ENCODE measurements at places on chromosomes 16 and 17.
A peak's percentile ranks its signal among the peaks of the same experiment; 100 is the strongest.

DNA sequence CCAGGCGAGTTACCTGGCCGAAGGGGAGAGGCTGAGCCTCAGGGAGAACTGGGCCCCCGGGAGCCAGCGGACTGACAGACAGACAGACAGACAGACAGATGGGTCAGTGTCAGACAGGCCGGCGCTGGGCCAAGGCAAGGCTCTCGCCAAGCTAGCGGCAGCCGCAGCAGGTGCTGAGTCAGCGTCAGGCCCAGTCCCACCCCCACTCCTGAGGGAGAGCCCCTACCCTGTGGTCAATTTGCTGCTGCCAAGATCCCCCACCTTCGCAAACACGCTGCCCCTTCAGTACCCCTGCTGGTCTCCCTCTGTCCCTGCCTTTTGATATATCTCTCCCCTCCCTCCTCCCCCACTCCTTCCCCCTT, 1.5 kb downstream of the FGF11 start:
- no peak for DNase-seq

DNA sequence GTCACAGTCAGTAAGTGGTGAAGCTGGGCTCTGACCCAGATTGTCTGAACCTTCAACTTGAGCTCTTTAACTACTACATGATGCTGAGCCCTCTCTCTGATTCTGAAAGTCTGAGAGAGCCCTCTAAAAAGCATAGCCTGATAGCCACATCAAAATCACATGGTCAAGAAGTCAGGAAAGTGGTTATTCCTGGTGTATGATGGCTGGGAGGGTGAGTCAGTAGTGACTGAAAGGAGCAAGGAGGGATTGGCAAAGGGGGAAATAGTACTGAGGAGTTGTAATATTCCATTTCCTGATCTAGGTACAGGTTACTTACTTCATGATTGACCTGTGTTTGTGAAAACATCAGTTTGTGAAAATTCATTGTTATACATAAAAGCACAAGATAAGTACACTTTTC, 89.1 kb downstream of the SSH2 start:
- DNase-seq, result no peak

DNA sequence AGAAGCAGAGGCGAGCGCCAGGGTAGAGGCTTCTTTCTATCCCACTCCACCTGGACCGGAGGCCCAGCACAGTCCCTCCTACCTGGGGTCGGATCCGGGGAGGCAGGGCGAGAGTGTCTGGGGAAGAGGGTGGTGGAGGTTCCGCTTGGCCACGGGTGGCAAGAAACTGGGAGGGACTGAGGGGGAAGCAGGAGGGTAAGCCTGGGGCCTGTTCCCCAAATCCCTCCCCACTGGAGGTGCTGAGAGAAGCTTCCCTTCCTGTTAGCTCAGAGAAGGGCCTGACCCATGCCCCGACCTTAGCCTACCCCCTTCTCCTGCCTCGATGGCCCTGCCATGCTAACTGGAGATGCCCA, 1.8 kb upstream of the TPPP3 start:
- no peak for DNase-seq

DNA sequence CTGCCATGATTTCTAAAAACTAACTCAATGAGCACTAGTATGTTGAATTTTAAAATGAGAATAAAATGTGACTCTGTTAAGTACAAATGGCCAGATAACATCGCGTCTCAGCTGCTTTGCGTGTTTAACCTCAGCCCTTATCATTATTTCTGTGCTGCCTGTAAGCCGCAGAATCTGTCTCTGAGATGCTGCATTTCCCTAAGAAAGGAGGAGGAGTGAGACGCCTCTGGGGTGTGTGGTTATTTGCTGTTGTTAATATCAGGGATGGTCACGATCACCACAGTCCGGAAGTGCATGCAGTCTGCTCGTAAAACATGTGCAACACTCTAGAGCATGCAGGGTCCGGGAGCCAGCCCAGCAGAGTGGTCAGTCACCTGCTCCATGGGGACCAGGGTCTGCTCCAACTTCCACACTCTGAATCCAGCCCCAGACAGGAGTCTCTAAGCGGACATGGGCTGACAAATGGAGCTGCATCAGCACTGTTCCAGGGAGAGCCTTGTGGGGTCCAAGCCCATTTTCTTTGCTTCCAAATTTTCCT, 342.5 kb downstream of the MAF start:
- DNase-seq, result no peak

- DNase-seq, result no peak
Observed at GRCh38 chr16:68365167-68365817, 54.5 kb downstream of the PRMT7 start.

GRCh38 chr16:49335828-49336227, 37.8 kb upstream of the C16orf78 start:
- DNase-seq, result no peak

DNA sequence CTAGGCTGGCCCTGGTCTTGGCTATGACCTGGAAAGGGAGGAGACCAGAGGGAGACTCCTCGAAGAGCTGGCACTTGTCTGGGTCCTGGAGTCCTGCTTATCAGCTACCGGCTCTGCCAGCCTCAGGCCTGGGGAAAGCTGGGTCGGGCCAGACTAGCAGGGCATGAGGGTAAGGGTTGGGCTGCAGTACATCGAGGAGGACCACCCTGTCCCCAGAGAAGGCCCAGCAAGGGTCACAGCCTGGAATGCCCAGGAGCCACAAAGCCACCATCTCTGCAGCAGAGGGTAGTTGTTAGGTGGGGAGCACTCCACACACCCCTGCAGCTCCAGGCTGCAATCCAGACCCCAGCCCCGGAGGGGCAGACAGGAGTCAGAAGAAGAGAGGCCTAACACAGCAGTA, 54.0 kb downstream of the SLC6A2 start:
- no peak for DNase-seq

GRCh38 chr16:55501549-55502322, 7.1 kb upstream of the LPCAT2 start:
- DNase-seq, result no peak

DNA sequence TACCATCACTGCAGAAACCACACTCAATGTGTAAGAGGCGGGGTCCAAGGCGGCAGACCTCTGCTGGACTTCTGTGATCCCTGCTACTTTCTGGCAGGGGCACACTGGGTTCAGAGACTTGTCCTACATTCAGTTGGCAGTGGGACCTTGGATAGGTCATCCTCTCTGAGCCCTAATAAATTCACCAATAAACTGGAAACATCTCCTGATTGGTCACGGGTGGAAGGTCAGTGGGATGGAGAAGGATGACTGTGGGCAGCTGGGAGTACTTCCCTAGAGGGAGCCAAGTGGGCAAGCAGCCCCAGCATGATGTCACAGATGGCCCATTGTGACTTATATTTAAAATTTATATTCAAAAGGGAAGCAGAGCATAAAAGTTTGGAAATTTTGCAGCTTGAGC, 49.7 kb downstream of the RNF112 start:
- no peak for DNase-seq

GRCh38 chr16:57356547-57356946, 2.0 kb upstream of the CCL22 start:
- no peak for DNase-seq

- no peak for DNase-seq
Observed at GRCh38 chr17:65449495-65449894, 112.0 kb downstream of the AXIN2 start.

DNA sequence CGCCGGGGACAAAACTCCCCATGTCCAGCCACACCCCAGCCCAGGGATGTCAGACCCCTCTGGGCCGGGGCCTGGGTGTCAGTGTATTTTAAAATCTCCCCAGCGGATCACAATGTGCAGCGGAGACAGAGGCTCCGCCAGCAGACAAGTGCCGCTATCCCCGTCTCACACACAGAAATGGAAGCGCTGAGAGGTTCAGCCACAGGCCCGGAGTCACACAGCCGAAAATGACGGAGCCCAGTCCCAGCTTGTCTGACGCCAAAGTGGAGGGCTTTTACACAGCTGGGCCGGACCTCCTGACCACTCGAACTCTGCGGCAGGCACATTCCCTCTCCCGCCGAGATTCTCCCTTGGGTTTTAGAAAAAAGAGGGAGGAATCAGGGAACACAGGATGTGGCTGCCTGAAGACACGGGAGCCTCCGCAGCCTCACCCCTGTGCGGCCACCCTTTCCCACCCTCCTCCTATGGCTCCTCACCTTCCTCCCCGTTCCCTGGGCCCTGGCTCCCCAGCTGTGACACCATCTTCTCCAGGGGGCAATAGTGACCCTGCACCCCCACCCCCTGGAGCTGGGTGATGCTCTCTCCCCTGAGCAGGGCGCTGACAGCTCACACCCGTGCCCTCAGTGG, 6.8 kb upstream of the OSGIN1 start:
- no peak for DNase-seq

- no peak for DNase-seq
Observed at GRCh38 chr16:57252148-57252721, 7.2 kb downstream of the ARL2BP start.

DNA sequence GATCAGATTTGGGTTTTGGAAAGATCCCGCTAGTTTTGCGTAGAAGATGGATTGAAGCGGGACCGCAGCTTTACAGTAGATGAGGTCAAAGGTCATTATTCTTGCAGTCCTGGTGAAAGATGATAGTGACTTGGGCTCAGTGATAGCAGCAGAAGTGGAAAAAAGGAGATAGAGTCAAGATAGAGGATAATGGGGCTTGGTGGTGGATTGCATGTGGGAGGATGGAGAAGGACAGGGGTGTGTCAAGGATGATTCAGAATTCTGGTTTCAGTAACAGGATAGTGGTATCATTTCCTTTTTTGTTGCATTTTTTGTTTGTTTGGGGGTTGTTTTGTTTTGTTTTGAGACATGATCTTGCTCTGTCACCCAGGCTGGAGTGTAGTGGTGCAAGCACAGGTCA, 28.7 kb downstream of the CHD9NB start:
- DNase-seq, result no peak

DNA sequence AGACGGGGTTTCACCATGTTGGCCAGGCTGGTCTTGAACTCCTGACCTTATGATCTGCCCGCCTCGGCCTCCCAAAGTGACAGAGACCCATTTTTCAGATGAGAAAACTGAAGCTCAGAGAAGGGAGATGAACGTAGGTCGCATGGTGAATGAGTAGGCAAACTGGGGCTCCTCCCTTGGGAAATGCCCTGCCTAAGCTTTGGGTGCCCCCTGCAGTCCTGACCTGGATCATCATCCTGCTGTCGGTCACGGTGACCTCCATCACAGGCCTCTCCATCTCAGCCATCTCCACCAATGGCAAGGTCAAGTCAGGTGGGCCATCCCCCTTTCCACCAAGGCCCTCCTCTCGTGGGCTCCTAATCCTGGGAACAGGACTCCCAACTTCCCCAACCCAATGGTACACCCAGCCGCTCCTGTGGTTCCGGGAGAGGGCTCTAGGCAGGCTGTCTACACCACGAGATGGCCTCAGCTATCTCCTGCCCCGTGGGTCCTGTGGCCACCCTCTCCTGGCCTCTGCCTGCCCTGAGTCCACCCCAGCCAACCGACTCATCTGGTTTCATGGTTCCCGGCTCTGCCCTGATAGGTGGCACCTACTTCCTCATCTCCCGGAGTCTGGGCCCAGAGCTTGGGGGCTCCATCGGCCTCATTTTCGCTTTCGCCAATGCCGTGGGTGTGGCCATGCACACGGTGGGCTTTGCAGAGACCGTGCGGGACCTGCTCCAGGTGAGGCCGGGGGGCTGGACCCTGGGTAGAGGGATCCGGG, 4.7 kb downstream of the SLC12A3 start:
- DNase-seq, result no peak

DNA sequence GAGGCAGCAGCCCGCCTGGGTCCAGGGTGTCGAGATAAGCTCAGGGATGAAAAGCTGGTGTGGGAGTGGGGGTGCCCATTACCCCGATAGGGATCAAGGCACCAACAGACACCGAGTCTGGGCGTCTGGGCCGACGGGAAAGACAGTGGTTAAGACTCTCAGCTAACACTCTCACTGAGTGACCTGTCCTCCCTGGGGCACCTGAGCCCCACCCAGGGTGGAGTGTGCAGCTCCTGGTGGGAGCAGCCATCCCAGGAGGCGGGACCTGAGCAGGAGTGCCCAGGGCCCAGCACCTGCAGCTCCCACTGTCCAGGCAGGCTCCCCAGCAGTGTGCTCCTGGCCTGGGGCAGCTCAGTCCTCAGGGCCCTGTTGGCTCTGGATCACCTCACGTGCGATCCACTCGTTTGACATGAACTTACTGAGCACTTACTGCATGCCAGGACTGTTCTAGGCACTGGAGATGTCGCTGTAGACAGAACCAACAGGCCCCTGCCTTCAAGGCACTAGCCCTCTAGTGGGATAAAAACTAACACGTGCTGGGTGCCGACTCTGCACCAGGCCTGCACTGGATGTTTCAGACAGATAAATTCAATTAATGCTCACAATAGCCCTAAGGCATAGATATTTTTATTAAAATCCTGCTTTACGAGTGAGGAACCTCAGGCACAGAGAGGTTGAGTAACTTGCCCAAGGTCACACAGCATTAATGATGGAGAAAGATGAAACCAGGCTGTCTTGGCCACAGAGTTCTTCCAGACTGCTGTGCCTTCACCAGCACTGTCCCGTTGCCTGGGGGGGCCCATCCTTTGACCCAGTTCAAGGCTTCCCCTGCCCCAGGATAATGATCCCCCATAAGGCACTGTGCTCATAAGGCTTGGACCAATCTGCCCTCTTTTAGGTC, 1.9 kb downstream of the EVPLL start:
- no peak for DNase-seq

GRCh38 chr16:4387781-4388180, 16.1 kb downstream of the VASN start:
- DNase-seq, result no peak

GRCh38 chr17:81310949-81311550, 15.9 kb upstream of the SLC38A10 start:
- no peak for DNase-seq

GRCh38 chr17:8125154-8125946, 1.4 kb upstream of the HES7 start:
- DNase-seq, result peak; percentile 77

GRCh38 chr17:50097455-50097854, 2.3 kb downstream of the PDK2 start:
- no peak for DNase-seq

- no peak for DNase-seq
Observed at GRCh38 chr17:16040710-16041251, 41.2 kb downstream of the TTC19 start.

DNA sequence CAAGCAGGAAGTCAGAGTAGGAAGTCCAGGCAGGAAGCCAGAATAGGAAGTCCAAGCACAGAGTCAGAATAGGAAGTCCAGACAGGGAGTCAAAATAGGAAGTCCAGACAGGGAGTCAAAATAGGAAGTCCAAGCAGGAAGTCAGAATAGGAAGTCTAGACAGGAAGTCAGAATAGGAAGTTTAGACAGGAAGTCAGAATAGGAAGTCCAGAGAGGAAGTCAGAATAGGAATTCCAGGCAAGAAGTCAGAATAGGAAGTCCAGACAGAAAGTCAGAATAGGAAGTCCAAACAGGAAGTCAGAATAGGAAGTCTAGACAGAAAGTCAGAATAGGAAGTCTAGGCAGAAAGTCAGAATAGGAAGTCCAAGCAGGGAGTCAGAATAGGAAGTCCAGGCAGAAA, 105.3 kb upstream of the C16orf82 start:
- DNase-seq, result no peak
